ENCODE measurements at places on chromosomes 2 and 18.
A peak's percentile ranks its signal among the peaks of the same experiment; 100 is the strongest.

- DNase-seq, result no peak
Observed at GRCh38 chr18:54923339-54923956, 35.8 kb downstream of the CCDC68 start.

- DNase-seq, result no peak
Observed at GRCh38 chr2:3642521-3643215, 15.3 kb upstream of the ALLC start.

DNA sequence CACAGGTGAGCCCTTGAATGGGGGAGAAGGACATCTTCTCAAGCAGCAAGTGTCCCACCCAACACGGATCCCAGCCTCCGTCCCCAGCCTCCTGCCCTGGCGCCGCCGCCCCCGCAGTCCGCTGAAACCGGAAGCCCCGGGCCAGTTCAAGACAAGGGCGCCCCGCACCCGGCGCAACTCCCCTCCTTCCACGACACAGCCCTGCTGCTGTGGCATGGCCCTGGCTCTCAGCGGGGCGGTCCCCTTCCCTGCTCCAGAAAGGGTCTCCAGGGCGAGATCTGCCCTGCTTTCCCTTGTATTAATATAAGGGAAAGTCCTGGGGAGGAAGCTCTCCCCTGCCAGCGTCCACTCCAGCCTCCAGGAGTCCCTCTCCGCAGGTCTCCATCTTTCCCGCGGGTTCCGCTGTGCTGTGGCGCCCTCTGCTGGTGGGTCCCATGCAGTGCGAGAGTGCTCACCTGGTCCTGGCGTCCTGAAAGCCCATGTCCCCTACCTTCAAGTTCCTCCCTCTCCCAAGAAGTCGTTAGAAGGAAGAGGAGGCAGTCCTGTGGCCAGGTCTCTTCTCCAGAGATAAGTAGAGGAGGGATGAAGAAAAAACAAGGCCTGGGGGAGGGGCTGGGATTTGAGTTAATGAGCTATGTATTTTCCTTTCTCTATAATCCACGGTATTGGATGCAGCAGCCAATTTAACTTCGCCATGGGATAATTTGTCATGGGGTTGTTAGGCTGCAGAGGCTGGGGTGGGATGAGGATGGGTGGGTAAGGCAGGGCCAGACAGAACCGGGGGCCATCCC, 176.0 kb downstream of the SMAD2 start:
- DNase-seq, result no peak

DNA sequence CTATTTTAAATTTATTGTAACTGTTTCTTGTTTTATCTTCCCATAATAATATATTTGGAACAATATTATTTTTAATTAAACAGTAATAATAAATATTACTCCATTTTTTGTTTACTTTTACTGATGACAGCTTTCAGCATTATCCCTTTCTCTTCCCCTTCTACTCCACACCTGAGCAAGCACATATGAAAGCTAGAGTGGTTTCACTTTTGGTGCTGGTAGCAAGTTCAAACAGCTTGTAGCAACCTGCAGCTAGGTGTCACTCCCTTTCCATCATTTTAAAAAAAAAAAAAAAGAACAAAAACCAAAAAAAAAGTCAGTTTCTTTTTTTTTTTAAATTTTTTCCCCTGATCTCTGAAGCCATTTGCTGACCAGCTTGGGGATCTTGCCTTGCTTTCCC, 801.8 kb downstream of the CCDC85A start:
- no peak for DNase-seq

GRCh38 chr2:155525199-155525598, 807.3 kb downstream of the NR4A2 start:
- DNase-seq, result no peak

DNA sequence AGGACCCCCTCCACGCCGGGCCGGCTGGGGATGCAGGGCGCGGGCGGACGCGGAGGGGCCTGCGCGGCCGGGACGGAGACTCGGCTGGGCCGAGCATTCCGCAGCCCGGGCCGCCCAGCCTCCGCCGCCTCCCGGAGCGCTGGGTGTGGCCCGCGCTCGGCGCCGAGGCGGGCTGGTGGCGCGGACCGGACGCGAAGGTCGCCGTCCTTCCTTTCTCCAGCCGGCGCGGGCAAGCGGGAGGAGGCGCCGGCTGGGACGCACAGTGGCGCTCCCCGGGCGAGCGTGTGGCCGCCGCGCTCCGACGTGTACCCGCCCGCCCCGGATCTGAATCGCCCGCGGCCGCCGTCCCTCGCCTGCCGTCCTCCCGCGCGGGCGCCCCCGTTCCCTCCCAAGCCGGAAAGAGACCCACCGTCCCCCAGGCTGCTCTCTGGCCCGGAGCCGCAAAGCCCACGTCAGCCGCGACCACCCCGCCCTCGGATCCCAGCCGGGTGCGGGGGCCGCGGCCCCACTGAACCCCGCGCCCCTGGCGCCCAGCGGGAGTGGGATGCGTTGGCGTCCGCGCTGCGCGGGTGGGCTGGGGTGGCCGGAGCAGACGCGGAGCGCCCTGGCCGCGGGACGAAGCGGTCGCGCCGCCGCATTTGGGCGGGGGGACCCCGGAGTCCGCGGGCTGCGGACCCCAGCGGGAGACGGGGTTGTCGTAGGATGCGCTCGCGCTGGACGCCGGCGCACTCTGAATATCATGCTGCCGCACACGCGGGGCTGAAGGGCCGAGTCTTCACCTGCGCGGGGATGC, 634 bp downstream of the SPATS2L start:
- peak; percentile 48 for DNase-seq

- peak; percentile 21 for DNase-seq
Observed at GRCh38 chr2:127664065-127664894, 11.1 kb downstream of the LIMS2 start.

Data from femur (tissue), 1 donor.